Lung (tissue), 17 donors: ENCODE measurements at places on chromosomes 12 and 14. TPM values are rescaled to one million over a fixed set of nuclear protein-coding genes. Genes with fewer than 3 reads are reported as not detected.

The PPFIA2 gene
- polyA plus RNA-seq = 0.24 TPM

The MYF5 gene
- not detected for polyA plus RNA-seq

The PMCH gene
- polyA plus RNA-seq = 0.16 TPM

The KLRF1 gene
- polyA plus RNA-seq = 1.4 TPM

The UNG gene
- polyA plus RNA-seq = 12.5 TPM

The HOXC9 gene
- 0.08 TPM for polyA plus RNA-seq
